ENCODE measurements at places on chromosomes 2 and 18.

DNA sequence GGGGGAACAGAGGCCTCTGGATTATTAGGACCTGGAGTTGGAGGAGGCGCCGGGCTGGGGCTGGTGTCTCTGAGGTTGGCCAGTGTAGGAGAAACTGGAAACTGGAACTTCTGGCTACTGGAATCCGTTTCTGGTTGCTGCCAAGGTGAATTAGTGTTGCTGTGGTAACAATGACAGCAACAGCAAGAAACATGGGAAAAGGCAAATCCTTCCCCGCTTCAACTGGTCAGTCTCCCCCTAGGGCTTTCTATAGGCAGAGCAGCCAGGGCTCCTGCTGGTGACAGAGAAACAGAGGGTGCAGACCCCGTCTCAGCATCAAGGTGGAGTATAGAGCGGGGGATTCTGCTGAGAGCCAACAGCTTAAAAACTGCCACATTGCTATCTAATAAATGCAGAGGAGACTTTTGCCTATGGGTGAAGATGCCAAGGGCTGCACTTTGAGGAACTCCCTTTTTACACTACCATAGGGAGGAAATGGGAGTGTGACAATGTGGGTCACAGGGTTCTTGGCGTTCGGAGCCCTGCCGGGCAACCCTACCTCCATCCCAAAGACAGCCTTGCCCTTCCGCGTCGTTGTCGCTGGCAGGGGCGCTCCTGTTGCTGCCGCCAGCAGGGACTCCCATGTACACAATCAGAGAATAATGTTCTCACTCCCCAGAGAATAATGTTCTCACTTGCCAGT lies 81.4 kb upstream of the CABLES1 start:
- DNase-seq, result no peak

DNA sequence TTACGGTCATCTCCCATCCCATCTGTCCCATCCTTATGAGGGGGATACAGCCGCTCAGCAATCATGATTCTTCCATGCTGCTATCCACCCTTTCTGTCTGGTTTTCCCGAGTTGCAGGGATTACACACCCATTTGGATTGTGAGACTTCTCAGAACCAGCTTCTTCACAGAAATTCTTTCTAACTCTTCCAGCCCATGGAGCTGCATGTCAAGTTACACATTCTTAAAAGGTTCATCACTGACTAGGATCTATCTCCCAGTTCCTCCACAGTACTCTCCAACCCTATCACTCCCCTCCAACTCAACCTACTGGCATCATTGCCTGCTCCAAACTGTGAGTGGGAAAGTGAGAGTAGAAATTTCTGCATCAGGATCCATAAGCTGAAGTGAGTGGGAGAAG lies 558.2 kb upstream of the TNP1 start:
- no peak for DNase-seq

DNA sequence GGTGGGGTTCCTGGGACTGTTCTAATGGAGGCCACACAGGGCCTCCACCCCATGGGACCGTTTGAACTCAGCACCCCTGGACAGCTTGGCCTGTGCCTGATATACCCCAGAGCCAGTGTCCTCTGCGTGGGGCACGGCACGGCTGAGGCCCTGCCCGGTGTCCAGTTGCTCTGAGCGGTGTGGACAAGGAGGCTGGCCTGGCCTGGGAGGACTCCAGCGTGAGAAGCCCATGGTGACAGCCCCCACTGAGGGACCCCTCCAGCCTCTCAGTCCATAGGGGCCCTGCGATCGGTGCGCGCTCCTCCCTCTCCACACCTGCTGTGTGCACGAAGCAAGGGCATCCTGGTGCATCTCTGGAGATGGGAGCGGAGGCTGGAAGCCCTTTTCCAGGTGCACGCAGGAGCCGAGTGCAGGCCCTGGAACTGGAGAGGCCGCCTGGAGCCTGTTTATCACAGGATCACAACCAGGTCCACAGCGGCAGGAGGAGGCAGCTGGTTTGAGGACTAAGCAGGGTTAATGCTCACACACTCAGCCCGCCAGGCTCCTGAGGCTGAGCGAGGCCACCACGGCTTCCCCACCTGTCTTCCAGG lies 120.2 kb downstream of the PTGR3 start:
- DNase-seq, result no peak

DNA sequence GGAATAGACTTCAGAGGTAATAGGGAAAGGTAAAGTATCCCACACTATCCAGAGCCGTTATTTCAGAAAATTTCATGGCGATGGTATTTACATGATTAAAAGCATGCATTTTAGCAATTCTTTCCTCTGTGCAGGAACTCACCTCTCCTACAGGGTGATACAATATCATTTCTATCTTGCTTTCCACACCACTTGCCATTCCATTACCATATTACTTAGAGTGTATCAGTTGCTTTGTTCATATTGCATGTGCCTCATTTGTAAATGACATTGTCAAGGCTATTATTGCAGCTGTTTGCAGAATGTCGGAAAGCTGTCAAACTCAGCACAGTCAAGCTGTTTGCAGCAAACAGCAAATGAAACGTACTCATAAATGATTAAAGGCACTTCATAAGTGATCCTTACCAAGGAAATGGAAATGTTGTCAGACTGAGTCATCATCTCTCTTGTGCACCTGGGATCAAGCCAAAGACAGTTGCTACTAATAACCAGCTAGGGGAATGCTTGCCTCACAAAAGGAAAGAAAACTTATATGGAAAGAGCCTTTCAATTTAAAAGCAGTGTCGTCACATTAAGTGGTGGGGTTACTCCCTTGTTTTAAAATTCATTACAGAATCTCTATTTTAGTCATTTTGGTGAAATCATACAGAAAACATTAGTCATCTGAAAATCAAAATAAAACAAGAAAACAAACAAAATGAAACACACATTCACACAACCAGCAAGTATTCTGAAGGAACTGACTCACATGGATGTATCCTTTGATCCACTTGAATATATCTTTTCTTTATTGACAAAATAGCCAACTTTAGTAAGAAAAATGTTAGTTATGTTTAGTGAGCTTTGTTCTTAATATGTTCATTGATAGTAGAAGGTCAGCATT lies 1064.1 kb upstream of the CNTNAP5 start:
- DNase-seq, result no peak

DNA sequence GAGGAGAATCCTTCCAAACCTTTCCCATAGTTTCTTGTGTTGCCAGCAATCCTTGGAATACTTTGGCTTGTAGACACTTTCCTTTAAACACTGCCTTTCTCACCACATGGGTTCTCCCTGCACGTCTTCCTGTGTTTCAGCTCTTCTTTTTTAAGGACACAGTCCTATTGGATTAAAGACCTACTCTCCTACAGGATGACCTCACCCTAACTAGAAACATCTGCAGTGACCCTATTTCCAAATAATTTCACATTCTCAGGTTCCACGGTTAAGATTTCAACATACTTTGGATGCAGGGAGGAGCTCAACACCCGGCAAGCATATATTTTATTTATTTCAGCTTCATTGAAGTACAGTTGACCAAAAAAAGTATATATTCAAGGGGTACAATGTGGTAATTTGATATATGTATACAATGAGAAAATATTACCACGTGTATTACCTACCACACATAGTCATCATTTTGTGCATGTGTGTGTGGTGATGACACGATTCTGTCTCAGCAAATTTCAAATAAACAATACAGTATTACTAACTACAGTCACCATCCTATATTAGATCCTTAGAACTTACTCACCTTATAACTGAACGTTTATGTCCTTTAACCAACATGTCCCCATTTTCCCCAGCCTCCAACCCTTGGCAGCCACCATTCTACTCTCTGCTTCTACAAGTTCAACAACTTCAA lies 745.0 kb downstream of the CBLN2 start:
- no peak for DNase-seq

Data from T-helper 1 cell (primary cell).